Skin of body (tissue), 3 donors: ENCODE measurements at places on chromosomes 5 and 9. TPM values are rescaled to one million over a fixed set of nuclear protein-coding genes. Genes with fewer than 3 reads are reported as not detected.

GFI1B gene
- 0.59 TPM for total RNA-seq

KIAA0825 gene
- total RNA-seq: 13.4 TPM

SLC6A19 gene
- total RNA-seq: not detected

TAS2R1 gene
- not detected for total RNA-seq

VLDLR gene
- 15.9 TPM for total RNA-seq

PCDHB11 gene
- 3.5 TPM for total RNA-seq

ANKDD1B gene
- total RNA-seq: 1.6 TPM

LRRC14B gene
- total RNA-seq: 0.79 TPM
